Right cardiac atrium (tissue), 5 donors: ENCODE measurements at places on chromosomes 6 and 20. TPM values are rescaled to one million over a fixed set of nuclear protein-coding genes. Genes with fewer than 3 reads are reported as not detected.

RNF182 gene
- not detected for total RNA-seq

CST4 gene
- total RNA-seq, result not detected

C6orf47 gene
- 20.7 TPM for total RNA-seq

ATP9A gene
- 19.4 TPM for total RNA-seq

GCNT2 gene
- total RNA-seq, result 10.4 TPM

HLA-DOB gene
- 0.22 TPM for total RNA-seq

GINS1 gene
- 0.45 TPM for total RNA-seq

TUBB gene
- 250 TPM for total RNA-seq

KHDC1L gene
- total RNA-seq, result not detected

PAX1 gene
- not detected for total RNA-seq

PSORS1C2 gene
- not detected for total RNA-seq

TFB1M gene
- 19.3 TPM for total RNA-seq

RAET1G gene
- total RNA-seq, result not detected

DNA sequence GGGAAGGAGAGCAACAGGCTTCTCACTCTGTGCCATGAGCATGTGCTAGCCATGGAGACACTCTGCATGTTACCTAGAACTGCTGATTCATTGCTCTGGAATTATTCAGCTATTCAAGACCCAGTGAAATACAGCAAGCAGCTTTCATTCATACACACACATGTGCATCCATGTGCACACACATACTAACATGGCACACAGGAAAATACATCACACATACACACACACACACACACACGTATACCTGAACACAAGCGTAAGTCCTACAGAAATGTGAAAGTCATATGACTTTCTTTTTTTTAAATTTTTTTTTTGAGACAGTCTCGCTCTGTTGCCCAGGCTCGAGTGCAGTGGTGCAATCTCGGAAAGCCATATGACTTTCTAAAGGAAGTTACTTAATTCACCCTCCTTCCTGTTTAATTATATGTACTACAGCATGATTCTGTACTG is 108.2 kb upstream of the NFATC2 start:
- no peak for DNase-seq

DNA sequence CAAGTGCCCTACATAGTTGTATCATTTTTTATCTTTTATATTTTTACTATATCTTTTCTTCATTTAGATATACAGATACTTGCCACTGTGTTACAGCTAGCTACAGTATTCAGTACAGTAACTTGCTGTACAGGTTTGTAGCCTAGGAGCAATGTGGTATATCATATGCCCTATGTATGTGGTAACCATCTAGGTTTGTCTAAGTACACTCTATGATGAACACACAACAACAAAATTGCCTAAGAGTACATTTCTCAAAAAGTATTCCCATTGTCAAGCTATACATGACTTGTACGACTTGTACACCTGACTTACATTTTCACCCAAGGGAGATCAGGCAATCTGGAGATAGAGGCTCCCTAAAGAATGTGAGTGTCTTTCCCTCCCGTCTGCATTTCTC is 8.2 kb downstream of the ELOVL5 start:
- DNase-seq, result no peak

GRCh38 chr6:5398530-5398929 is 137.2 kb downstream of the FARS2 start:
- no peak for DNase-seq

- no peak for DNase-seq
Measured at GRCh38 chr20:58579069-58579818, 64.0 kb upstream of the APCDD1L start.

- DNase-seq, result no peak
Measured at GRCh38 chr20:54051068-54051467, 19.3 kb downstream of the BCAS1 start.

DNA sequence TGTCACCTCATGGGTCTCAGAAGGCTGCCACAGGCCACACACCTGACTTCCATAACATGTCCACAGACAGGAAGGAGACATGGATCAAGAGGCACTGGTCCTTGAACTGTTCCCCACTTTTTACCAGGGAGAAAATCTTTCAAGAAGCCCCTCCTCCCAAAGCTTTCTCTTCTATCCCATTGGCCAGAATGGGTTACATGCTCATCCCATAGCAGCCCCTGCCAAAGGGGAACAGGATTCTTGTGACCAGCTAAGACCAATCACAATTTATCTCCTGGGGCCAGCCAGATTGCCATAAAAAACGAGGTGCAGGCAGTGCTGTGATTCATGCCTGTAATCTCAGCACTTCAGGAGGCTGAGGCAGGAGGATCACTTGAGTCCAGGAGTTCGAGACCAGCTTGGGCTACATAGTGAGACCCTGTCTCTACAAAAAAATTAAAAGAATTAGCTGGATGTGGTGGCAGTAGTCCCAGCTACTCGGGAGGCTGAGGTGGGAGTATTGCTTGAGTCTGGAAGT is 59.4 kb downstream of the TMEM242 start:
- no peak for DNase-seq

GRCh38 chr20:62644802-62645496 is 2.6 kb downstream of the SLCO4A1 start:
- DNase-seq, result peak; percentile 70

GRCh38 chr6:129309154-129309553 is 400.8 kb downstream of the ARHGAP18 start:
- no peak for DNase-seq

- no peak for DNase-seq
Measured at GRCh38 chr6:82872185-82872584, 193.5 kb downstream of the UBE3D start.

DNA sequence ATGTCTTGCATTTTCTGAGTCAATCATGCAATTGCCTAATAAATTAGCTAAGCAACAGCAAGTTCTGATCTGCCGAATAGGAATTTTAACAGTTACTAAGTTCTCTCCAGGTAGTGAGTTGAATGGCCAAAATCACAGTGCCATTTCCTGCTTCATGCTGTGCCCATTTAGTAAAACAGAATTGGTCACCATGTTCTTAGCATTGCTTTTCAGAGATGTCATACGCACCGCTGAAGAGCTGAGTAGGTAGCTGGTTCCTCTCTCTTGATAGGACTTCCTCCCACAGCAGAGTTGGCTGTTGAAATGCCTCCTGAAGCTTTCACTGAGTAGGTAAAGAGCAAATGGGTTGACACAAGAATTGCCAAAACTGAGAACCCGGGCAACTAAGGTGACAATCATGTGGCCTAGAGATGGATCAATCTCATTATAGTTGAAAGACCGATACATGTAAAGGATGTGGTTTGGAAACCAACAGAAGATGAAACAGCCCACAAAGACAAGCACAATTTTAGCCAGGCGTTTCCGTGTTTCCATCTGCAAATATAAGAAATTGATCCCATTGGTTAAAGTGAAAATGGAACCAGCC is 57.1 kb upstream of the GJE1 start:
- DNase-seq, result no peak

GRCh38 chr6:14664112-14664601 is 546.6 kb downstream of the CD83 start:
- DNase-seq, result no peak

DNA sequence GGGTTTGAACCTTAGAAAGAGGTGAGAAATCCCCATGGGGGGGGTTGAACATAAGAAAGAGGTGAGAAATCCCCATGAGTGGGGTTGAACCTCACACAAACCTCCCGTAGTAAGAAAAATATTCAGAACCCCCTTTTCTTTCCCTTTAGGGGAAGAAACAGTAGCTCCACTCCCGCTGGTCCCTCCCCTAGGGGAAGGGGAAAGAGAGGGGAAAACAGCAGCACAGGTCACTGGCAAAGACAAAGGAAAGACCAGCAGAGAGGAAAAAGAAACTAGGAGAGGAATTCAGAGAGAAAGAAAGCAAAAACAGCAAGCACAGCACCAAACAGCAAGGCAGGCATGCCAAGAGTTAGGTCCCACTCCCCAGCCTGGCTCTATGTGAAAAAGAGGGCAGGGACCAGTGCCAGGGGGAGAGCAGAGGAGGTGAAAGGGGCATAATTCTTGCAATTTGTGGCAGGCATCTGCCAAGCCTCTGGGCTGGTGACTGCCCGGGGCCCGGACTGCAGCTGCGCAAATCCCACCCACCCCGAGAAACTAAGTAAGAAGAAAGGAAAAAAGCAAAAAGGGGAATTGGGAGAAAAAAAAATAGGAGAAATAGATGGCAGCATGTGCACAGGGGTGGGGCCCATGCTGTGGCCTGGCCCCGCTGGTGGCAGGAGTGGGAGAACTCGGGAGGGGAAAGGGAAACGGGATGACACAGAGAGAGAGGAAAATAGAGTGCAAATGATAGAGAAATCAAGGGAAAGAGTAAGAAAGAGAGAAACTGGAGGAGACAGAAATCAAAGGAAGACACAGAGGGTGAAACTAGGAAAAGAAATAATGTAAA is 15.1 kb upstream of the GOPC start:
- no peak for DNase-seq

DNA sequence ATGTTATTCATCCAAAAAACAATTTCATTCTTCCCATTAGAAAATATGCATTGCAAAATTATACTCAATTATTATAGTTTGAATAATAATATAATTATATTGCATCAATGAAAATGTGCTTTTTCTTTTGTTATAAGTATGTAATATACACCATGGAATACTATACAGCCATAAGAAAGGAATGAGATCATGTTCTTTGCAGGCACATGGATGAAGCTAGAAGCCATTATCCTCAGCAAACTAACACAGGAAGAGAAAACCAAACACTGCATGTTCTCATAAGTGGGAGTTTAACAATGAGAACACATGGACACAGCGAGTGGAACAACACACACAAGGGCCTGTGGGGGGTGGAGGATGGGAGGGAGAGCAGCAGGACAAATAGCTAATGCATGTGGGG is 2.1 kb upstream of the NKAPL start:
- DNase-seq, result no peak

DNA sequence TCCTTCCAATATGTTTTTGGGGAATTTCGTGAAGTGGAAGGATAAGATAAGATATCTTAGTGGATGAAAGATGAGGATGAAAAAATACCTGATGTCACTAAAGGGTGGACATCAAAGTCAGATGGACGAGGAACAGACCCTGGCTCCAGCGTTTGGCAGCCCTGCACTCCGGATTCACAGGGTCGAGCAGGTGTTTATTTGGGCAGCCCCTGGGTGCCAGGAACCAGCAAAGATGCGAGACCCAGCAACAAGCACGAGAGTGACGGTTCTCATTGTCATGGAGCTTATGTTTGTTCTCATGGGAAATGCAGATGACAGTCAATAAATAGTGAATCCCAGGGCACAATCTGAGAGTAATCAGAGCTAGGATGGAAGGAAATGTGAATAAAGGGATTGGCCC is 131.1 kb downstream of the PHACTR3 start:
- DNase-seq, result no peak

DNA sequence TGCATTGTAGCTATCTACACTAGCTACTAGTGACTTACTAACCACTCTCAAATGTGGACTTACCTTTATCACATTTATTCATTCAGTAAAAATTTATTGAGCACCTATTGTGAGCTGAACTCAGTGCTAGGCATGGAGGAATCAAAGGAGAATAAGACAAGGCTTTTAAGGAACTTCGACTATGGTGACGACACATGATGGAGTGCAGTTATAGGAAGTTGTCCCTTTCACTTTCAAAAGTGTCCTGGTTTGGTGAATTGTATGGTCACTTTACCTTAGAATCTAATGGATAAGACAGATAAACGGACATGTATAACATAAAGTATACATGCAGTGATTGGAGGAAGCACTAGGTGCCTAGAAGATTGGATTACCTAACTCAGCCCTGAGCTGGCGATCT is 4.3 kb downstream of the AKAP7 start:
- no peak for DNase-seq

- DNase-seq, result no peak
Measured at GRCh38 chr6:33808641-33809180, 4.9 kb upstream of the MLN start.
